ENCODE measurements at places on chromosomes 1 and 21.

DNA sequence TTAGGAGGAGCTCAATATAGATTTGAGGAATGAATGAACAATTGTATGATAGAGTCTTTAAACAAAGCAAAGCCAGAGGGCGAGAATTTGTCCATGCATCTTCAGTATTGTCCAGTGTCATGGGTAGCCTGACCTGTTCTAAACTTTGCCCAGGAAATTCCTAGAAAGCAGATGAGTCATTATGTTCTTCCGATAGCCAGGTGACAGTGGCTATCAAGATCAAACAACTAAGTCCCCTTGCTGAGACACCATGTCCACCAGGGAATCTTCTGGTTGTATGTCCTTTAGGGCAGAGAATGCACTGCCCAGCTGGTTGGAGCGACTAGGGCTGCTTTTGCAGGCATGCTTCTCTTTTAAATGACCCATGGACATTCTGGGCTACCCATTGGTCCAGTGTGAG lies 1.8 kb upstream of the SLC26A9 start:
- no peak for DNase-seq

DNA sequence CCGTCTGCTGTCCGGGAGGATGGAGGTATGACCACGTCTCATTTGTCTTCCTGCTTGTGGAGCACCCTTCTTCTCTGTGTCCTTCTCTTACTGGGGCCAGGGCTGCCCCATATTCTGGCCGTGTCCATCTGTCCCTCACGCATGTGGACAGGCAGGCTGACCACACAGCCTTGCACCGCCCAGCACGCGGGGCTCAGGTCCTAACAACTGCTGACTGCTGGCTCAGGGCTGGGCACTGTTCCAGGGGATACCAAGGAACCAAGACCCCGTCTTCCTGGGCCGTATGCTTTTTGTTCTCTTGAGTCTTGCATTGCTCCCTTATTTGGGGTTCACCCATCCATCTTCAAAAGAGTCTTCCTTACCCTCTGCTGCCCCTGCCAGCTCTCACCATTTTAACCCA lies 17.5 kb upstream of the SPSB1 start:
- DNase-seq = no peak

GRCh38 chr1:187645651-187646050 lies 816.9 kb downstream of the PLA2G4A start:
- DNase-seq = no peak

GRCh38 chr1:180451504-180451903 lies 50.9 kb downstream of the ACBD6 start:
- DNase-seq = no peak

DNA sequence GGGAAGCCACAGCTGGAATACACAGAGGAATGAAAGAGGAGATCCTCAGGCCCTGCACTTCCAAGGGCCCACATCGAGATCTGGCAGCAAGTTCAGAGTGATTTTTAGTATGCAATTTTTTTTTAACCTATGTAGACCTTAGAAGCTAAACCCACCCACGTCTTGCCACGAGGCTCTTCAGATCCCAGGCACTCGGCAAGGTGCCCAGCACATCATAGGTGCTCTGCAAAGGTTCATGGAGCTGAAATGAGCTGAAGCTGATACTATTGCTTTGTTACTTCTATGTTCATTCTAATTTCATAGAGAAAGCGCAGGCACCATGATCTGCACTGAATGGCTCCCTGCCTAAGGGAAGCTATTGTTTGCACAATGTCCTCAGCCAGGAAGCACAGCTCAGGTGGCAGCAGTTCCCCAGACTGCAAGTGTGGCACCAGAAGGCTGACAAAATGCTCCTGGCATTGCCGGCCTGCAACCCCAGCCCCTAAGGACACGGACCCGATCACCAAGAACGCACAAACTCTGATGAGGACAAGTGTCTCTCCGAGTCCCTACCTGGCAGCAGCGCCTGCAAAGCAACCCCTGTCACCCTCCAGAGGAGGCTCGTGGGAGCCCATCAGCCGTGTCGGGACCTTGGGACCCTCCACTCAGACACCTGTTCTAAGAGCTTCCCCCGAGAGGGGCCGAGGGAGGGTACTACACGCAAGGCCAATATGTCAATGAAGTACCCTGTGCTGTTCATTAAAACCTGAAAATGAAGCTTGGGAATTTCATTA lies 264.2 kb downstream of the NPHP4 start:
- DNase-seq = no peak

- no peak for DNase-seq
Observed at GRCh38 chr1:246404078-246404477, 103.0 kb downstream of the SMYD3 start.

DNA sequence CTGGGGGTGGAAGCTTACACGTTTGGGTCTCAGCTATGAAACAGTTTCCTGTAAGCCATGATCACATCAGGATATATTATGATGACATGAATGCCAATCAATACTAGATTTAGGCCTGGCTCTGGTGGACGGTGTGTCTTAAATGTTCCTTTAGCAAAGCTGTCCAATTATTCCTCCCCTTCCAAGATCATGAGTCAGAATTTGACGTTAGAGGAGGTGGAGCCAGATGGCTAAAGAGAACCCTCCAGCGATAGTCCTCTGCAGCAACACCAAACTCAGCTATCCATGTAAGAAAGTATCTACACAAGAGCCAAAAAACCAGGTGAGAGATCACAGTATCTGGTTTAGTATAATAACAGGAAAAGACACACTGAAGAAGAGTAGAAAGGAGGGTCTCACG lies 47.8 kb downstream of the PACC1 start:
- DNase-seq = no peak

- no peak for DNase-seq
Observed at GRCh38 chr1:94783342-94784189, 36.6 kb upstream of the SLC44A3 start.

- no peak for DNase-seq
Observed at GRCh38 chr1:38115682-38116202, 69.1 kb upstream of the POU3F1 start.

- no peak for DNase-seq
Observed at GRCh38 chr1:35589516-35590427, 16.7 kb downstream of the TFAP2E start.

DNA sequence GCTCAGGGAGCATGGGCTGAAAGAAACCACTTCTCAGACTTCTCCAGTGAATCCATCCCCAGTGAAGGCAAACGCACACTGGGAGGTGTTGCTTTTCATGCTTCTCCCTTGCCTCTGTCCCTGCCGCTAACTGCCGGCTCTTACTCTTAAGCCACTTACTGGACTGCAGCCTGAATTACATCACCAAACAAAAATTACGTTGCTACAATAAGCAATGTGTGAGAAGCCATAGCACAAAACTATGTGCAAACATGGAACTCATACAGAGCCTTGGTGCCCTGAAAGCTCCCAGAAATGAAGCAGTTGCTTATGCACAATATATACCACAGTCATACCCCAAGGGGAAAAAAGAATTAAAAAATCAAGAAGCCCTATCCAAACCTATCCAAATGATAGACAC lies 375.2 kb downstream of the KCNH1 start:
- no peak for DNase-seq

- DNase-seq = no peak
Observed at GRCh38 chr1:243543501-243543900, 287.7 kb downstream of the SDCCAG8 start.

GRCh38 chr1:107291987-107292386 lies 151.1 kb downstream of the NTNG1 start:
- no peak for DNase-seq

GRCh38 chr21:35478161-35479064 lies 429.3 kb upstream of the RUNX1 start:
- DNase-seq = no peak

GRCh38 chr1:42128499-42128898 lies 24.7 kb upstream of the GUCA2B start:
- DNase-seq = no peak

DNA sequence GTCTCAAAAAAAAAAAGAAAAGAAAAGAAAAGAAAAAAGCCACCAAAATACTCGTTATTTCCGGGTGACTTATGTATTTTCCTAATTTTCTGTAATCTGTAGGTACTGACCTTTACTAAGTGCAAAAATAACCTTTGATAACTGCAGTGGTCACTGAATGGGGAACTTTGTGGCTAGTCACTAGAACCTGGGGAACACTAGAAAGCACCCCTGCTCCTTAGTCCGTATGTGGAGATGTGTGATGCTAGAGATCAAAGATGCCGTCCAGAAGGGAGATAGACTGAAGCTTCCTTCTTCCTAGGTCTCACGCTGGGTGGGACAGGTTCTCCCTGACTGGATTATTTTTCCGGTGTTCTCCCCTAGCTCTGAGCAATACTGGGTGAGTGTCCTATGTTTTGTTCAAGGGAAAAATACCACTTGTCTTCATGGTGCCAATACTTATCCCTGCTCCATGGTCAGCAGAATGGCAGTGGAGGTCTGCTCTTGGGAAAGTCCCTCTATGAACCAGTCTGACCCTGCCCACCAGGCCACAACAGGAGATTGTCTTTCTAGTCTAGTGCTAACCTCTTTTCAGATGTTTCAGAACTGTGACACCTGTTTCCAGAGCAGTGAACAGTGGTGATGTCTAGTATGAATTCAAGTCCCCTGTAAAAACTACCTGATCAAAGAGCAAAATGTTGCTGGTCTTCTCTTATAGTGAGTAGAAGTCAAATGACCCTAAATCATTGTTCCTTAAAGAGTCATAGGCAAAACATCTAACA lies 39.9 kb downstream of the GTF2B start:
- DNase-seq = no peak

GRCh38 chr1:2594641-2595131 lies 8.1 kb downstream of the PRXL2B start:
- DNase-seq = no peak

DNA sequence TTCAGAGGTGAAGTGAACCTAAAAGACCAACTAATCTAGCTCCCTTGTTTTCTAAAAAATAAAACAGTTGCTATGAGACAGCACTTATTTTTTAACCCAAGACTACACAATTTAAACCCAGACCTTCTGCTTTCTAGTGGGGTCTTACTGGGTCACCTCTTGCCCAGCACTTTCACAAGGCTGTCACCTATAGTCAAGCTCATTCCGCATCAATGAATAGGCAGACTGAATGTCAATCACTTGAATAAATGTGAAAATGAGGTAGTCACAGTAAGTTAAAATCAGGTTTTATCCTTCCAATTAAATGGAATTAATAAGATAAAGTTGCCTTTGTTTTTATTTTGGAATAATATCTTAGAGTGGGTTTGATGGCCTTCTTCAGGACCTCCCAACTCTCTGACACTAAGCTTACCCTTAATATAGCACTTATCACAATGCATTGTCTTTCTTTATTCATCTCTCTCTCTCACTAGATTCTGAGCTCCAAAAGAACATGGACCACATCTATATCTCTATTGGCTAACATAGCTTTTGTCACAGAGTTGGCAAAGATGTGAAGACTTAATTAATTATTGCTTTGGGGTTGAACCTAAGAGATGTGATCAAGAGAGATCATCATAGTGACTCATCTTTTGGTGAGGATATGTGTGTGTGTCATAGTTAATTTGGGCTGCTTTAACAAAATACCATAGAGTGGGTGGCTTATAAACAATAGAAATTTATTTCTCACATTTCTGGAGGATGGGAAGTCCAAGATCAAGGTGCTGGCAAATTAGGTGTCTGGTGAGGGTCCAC lies 248.7 kb upstream of the DAB1 start:
- DNase-seq = no peak

DNA sequence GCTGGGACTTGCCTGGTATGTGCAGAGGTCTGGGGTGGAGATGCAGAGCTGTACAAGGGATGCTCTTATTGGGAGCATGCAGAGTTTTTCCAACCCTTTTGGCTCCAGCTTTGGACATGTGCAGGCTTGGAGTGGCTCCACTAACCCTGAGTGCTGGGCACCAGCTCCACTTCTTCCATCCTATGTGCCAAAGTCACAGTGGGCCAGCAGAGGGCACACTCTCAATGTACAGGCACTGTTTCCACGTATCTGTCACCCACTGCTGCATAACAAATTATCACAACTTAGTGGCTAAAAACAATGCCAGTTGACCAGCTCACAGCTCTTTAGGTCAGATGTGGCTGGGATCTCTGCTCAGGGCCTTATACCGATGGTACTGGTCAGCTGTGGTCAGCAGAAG lies 631.8 kb downstream of the AJAP1 start:
- DNase-seq = no peak

GRCh38 chr21:32448803-32449594 lies 36.5 kb downstream of the EVA1C start:
- no peak for DNase-seq

GRCh38 chr1:169348383-169349036 lies 19.1 kb downstream of the NME7 start:
- peak; percentile 47 for DNase-seq

- no peak for DNase-seq
Observed at GRCh38 chr1:60071296-60071695, 2.3 kb downstream of the C1orf87 start.

- peak; percentile 89 for DNase-seq
Observed at GRCh38 chr1:154559466-154560044, 1.1 kb upstream of the UBE2Q1 start.

GRCh38 chr21:40839521-40839920 lies 7.4 kb downstream of the DSCAM start:
- no peak for DNase-seq

GRCh38 chr21:16406355-16406754 lies 676.6 kb downstream of the USP25 start:
- no peak for DNase-seq

- no peak for DNase-seq
Observed at GRCh38 chr1:218164930-218165700, 120.0 kb upstream of the RRP15 start.

- DNase-seq = no peak
Observed at GRCh38 chr1:110593902-110594301, 12.3 kb downstream of the KCNA2 start.

- DNase-seq = no peak
Observed at GRCh38 chr1:227583354-227583753, 20.0 kb downstream of the ZNF678 start.
